NCI-H1436 (cell line): ENCODE measurements at places on chromosomes 16 and 17.

- DNase-seq: no peak
Observed at GRCh38 chr16:1430214-1430758, 592 bp upstream of the PERCC1 start.

- no peak for DNase-seq
Observed at GRCh38 chr16:68764862-68765261, 27.8 kb downstream of the CDH1 start.

GRCh38 chr17:79220201-79220712 lies 145.6 kb downstream of the ENGASE start:
- DNase-seq: no peak

DNA sequence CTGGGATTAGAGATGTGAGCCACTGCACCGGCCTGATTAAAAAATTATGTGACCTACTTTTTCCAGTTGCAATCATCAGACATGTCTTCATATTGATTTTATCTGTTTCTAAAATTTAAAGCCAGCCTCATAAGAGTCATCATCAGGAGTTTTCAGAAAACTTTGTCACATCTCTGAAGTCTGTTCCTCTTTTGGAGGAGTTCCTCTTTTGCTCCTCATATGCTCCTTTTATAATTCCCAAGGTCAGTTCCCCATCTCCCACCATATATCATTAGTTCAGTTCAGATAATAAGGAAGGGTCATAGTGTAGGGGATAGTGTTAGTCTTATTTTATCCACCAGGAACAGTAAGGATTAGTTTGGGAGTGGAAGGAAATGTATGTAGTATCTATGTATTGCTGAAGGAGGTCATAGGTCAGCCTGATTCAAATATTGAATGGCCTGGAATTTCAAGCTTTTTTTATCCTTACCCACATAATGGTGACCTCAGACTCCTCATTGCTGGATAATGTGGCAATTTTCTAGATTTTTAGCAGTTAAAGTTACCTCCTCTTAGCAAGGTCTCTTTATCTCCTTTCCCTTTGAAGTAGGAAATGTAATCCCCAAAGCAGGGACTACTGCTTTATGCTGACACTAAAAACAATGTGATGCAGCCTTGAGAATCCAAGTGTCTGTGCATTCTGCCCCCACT lies 13.8 kb upstream of the DUSP14 start:
- no peak for DNase-seq

- peak; percentile 72 for DNase-seq
Observed at GRCh38 chr17:45334231-45334630, 17.4 kb upstream of the MAP3K14 start.

- DNase-seq: no peak
Observed at GRCh38 chr17:61508912-61509311, 56.7 kb downstream of the TBX4 start.
